Stimulated activated CD4-positive, alpha-beta T cell treated with anti-CD3 and anti-CD28 coated beads, TNF-alpha, amount 100 ng/mL, for 48 hours (primary cell): ENCODE measurements at places on chromosomes 2 and 18.
A peak's percentile ranks its signal among the peaks of the same experiment; 100 is the strongest.

DNA sequence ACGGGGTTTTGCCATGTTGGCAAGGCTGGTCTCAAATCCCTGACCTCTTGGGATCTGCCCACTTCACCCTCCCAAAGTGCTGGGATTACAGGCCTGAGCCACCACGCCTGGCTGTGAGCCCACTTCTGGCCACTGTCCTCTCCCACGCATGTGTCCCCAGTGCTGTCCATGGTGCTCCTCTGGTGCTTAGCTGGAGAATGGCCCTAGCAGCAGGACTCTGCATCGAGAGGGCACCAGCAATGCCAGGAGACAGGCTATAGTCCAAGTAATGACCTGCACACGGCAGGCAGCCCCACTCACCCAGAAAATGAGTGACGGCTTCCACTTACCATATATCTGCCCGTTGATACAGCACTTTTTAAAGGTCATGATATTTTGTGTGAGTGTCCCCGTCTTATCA, 66.3 kb upstream of the NARS1 start:
- DNase-seq, result no peak

- no peak for DNase-seq
These were observed 23.9 kb downstream of the CFAP65 start for GRCh38 chr2:219017201-219017931.

DNA sequence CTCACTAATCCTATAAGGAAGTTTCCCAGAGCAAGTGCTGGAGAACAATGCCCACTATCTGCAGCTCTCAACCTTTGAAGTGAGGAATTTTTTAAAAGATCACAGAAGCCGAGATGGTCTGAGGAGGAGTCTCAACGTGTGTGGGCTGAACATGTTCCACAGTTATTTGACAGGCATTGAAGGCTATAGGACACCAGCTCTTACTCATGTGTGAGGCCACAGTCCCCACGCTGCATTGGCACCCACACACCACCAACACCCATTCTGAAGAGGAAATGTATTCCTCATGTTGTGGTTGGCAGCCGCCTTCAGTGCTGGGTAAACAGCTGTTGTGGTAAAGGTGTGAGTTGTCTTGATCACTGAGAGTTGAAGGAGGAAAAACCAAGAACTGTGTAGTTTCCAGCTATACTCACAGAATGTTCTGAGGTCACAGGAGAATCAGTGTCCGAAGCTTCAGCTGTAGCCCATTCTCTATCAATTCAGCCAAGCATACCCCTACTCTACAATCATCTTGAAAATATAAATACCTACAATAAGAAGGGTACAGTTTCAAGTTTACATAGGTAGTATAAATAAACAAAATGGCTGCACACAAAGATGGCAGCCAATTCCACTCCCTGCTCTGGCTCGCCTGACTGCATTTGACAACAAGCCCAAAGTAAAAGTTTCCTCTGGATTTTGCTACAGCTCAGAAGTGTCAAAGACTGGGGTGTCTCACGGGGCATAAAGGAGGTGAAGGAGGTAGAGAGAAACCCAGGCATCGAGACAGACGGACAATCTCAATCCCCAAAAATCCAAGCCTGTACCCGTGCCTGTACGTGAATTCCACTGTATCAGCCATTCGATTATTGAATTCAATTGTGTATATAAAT, 12.1 kb downstream of the CD226 start:
- DNase-seq, result peak; percentile 84

DNA sequence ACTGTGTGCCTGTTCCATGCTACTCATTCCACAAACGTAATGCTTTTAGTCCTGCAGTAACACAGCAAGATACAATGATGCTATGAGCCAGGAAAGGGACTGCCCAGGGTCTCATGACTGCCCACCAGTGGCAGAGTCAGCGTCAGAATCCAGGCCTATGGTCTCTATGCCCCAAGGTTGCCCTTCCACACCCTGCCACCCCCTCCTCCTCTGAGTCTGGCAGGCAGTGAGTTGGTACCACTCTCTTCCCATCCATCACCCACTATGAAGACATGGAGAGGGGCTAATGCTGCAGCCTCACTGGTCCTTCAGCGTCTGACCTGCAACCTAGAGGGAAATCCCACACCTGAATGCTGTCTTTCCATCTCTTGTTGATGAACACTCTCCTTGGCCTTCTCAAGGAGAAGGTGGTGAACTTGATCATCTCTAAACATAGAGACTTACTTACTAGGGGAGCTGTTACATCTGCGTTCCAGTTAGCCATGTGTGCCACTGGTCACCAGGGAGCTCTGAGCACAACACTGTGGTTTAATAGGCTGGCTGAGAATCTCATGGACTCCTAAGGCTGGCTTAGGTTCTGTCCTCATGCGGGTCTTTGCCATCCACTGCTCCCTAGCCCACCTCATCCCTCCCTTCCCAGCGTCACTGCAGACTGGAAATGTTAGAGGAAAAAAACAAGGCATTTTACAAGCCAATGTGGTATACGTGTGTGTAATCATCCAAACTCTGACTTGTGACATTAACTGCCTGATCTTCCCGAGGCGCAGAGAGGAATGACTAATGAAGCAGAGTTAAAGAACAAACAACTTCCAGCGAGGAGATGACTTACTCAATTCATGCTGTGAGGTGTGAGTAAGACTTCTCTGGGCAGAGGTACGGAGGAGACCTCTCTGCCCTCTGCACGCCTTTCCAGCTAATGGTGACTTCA, 28.8 kb downstream of the STEAP3 start:
- no peak for DNase-seq

DNA sequence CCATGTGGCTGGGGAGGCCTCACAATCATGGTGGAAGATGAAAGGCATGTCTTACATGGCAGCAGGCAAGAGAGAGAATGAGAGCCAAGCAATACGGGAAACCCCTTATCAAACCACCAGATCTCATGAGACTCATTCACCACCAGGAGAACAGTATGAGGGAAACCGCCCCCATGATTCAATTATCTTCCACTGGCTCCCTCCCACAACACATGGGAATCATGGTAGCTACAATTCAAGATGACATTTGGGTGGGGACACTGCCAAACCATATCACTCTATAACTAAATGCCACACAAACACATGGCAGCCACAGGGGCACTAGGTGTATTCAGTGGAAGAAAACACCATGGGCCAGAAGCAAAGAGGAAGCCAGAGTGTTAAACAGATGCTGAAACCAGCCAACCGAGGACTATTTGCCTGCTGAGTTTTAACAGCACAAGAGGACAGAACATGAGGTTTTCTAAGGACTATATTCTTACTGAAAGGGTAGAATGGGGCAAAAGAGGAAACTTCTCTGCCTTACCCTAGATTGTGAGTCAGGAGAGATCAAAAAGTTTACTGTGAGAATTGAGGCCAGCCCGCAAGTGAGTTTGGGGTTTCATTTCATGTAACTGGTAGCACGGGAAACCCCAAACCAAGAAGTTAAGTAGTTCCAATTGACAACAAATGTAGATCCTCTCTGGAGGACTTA, 49.2 kb downstream of the SIGLEC15 start:
- DNase-seq, result peak; percentile 65

GRCh38 chr2:210046851-210047500, 44.5 kb downstream of the RPE start:
- no peak for DNase-seq

GRCh38 chr2:144348846-144349245, 171.1 kb downstream of the ZEB2 start:
- no peak for DNase-seq

GRCh38 chr2:19673213-19673791, 228.5 kb downstream of the TTC32 start:
- no peak for DNase-seq

DNA sequence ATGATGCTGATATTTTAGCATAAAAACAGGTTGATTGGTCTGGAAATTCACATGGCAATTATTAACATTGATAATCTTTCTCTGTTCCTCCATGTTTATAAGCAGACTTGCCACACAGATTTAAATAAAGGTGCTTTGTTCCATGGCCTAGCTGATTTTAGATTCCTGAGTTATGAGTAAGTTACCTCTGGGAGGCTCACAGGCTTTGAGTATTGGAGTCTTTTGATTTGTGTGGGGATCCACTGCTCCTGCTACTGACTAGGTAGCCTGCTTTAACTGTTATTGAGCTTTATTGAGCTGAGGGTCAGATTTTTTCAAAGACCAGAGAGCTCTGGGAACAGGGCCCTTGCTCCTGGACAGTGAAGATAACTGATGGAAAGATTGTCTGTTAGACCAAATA, 166.1 kb downstream of the ANKRD30B start:
- no peak for DNase-seq

- no peak for DNase-seq
These were observed 442.5 kb upstream of the PKDCC start for GRCh38 chr2:41605311-41605710.

DNA sequence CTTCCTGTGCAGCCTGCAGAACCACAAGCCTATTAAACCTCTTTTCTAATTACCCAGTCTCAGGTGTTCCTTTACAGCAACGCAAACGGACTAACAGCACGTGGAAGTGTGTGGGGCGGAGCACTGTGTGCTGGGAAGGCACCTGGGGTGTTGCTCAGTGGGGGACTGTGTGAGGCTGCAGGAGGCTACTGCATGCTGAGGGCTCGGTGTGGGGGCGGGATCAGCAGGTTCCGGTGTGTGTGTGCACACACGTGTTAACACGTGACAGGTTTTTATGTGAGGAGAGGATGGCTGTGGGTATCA, 58.9 kb downstream of the ANKMY1 start:
- no peak for DNase-seq

DNA sequence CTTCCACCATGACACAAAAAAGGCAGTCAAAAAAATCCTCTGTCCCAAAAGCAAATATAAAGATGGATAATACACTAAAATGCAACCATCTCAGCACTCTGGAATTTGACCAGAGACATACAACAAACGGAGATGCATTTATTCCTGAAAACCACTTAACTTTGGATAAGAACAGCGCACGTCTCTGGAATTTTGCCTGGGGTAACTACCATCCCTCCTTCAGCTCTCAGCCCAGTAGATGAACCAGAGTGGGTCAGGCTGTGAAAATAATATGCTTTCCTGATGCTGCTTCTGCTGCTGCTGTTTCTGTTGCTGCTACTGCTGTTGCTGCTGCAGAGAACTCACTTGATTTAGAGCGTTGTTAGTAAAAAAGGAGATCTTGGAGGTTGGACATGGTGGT, 133.8 kb upstream of the ACVR2A start:
- no peak for DNase-seq

- no peak for DNase-seq
These were observed 26.0 kb upstream of the BCL2L11 start for GRCh38 chr2:111094691-111095090.

GRCh38 chr18:905948-906415, 1.3 kb downstream of the ADCYAP1 start:
- no peak for DNase-seq

DNA sequence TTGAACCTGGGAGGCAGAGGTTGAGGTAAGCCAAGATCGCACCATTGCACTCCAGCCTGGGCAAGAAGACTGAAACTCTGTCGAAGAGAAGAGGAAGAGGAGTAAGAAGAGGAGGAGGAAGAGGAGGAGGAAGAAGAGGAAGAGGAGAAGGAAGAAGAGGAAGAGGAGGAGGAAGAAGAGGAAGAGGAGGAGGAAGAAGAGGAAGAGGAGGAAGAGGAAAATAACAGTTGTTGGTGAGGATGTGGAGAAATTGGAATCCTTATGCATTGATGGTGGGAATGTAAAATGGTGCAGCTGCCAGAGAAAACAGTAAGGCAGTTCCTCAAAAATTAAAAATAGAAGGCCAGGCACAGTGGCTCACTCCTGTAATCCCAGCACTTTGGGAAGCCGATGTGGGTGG, 8.5 kb upstream of the NCL start:
- no peak for DNase-seq

DNA sequence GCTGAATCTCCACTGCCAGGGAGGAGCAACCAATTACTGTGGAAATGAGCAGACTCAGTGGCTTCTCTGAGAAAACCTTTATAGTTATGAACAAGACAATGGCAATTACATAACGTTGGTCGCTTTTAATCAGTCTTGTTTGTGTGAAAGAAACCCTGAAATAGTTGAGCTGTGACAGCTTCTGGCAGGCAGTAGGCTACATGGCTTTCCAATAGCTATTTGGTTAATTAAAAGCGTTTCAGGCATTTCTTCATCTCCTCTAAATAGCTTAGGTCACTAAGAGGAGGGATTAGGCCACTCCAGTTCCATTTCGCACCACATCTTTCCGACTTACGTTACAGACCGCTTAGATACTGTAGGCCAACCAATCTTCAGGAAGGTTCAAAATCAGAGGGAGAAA, 794.4 kb upstream of the ID2 start:
- no peak for DNase-seq

GRCh38 chr2:238655974-238656722, 191.7 kb upstream of the TWIST2 start:
- DNase-seq, result no peak

DNA sequence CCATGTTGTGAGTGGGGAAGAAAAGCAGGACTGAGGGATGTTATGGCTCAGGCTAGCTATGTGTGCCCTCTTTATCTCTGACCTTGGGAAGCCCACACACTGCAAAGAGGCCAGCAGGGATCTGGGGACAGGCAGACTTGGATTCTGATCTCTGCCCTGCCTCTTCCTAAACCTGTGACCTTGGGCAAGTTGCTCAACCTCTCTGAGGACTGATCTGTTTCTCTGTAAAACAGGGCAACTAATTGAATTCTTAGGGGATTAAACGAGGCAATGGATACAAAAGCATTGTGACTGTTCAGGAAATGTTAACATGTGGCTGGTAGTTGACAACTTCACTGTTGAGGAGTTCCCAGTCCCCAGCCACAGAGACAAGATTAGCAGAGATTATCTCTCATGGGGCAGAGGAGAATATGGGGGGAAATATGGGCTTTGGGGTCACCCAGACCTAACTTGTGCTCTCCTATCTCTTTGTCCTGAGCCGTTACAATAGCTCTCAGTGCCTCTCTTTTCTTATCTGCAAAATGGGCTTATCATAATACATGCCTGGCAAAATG, 184.7 kb upstream of the GLI2 start:
- no peak for DNase-seq
